RPMI8226 (cell line): ENCODE measurements at places on chromosomes 1 and 21.

DNA sequence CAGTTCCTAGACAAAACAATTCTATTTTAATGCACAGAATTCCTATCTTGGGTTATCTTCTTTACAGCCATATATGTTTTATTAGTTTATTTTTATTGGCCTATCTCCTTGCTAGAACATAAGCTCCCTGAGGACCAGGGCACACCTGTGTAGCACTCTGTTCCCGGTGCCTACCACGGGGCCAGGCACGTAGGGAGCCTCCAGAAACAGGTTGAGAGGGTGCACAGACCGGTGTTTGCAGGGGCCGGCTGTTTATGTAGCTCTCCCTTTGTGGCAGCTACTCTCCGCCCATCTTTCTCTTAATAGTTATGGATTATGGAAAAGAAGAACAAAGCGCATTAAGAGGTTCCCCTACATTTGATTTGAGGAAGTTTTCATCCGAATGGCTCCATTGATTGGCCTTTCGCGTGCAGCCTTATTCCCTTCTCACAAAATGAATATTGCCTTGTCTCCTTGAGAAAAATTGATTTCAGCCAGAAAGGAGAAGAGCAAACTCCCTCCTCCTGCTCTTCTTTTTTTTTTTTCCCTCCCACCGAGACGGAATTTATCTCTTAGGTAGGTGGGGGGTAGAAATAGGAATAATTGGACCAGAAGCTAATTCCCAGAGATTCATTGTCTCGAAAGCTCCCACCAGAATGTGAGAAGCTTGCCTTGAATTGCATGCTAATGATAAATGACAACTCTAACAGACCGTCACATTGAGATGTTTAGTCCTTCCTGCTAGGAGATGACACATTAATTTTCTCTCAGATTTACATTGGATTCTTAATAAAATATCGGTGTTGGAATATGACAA lies 447.4 kb downstream of the CAMTA1 start:
- no peak for DNase-seq

GRCh38 chr1:214445831-214446614 lies 105.4 kb downstream of the PTPN14 start:
- no peak for DNase-seq

DNA sequence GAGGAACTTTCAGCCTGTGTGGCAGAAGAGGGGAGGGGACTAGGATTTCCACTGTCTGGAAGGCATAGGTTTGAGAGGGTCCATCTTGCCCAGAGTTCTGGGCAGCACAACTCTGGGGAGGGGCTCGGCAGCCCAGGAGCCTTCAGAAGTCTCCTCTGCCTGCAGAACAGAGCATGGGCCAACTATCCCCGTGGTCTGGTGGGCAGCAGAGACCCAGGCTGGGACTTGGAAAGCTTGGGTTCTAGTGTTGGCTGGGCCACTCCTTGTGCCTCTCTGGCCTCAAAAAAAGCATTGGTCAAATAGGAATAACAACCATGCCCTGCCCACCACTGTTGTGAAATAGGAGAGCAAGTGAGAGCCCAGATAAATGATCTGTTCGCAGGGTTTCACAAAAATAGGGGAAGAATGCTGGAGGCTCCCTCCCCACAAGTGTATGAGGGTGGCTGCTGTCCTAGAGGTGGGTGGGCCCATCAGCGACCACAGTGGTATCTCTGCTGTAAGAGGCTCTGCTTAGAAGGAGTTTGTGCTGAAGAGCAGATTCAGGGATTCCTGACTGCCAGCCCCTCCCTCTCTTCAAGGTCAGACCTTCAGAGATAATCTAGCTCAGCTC lies 8.9 kb downstream of the EPHA10 start:
- no peak for DNase-seq

GRCh38 chr1:185042737-185043136 lies 2.6 kb upstream of the RNF2 start:
- no peak for DNase-seq
